IMR-90 (cell line): ENCODE measurements at places on chromosomes 6 and 20. TPM values are rescaled to one million over a fixed set of nuclear protein-coding genes. Genes with fewer than 3 reads are reported as not detected.

Gene SAMD5
- total RNA-seq = 1.6 and 2.2 TPM in 2 replicates

Gene MBOAT1
- 4.7 and 5.6 TPM in 2 replicates for total RNA-seq

- DNase-seq = no peak
Observed at GRCh38 chr6:139846538-139847456, 472.3 kb upstream of the CITED2 start.

DNA sequence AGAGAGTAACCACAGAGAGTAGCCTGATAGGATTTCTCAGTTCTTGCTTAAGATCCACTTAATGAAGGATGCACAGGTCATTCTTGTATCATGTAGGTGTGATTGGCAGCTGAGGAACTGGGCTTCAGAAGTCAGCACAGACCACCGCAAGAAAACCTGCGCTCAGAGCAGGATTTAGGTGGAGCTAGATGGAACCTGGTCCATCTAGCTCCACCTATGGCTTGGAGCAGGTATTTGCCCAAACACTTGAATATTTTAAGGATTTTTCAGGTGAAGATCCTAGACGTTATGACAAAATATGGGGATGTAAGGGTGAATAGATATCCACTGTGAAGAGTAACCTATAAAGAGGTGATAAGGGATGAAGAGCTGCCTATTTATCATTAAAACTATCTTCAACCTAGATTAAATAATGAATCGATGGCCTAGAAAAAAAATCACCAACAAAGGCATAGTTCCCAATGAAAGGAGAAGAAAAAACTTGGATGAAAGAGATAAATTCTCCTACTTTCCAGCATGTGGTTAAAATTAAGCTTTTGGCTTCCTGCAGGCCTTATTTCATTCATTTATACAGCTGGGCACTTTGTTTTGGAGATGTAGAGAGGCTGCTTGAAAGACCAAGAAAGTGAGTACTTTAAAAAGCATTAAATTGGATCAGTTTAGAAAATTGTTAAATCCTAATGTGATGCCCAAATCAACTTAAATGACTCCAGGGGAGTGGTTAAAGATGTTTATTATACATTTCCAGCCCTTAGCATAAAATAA is 778.4 kb upstream of the GJE1 start:
- no peak for DNase-seq

DNA sequence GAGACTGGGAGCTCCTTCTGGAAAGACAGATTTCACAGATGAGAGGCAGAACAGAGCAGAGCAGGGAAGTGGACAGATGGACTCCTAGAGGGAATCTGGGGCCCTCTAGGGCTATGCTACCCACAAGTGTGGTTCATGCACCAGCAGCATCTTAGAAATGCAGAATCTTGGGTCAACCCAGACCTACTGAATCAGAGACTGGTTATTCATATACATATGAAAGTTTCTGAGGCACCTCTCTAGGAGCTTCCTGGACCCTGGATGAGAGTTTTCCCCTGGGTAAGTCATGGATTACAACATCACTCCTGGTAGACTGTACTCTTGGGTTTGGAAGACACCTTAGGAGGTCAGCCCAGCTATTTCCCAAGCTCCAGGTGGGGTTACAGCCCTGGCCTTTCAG is 55.4 kb upstream of the SAYSD1 start:
- no peak for DNase-seq

Gene STK38
- 9.7 and 10.6 TPM in 2 replicates for total RNA-seq

- peak; percentile 85 for DNase-seq
Observed at GRCh38 chr6:45625191-45625664, 247.5 kb upstream of the SUPT3H start.

DNA sequence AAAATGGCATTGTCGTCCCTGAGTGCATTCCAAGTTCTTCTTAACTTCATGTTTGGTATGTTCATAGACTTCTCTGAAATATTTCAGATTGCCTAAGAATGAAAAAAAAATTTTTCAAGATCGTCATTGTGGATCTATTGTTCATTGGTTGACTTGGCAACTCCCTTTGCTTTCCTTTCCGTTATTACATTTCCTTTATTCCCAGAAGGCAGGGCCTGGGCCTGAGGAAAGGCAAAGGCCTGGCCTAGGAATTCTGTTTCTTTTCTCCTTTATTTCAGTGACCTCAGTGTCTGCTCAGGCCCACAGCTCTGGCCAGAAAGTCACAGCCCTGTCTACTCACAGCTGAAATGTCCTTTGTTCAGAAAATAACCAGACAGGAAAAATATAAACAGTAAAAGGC is 401.6 kb upstream of the PLCB4 start:
- DNase-seq = no peak

Gene TMEM217
- total RNA-seq = 1.4 TPM in 2 replicates

DNA sequence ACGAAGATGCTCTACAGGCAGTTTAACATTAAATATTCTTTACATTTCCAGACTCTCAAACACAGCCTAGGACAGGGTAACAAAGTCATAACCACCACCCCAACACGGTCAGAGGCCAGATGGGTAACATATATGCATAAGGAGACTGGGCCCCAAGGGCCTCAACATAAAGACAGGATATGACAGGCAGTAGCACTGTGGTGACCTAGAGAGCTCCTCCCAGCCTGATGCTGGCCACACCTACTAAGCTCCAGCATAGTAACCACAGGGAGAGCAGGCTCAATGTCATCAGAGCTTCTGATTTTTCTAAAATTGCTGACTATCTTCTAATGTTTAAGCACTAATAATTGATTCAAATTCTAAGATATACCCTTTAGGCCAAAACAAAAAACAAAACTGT is 21.7 kb downstream of the SMLR1 start:
- DNase-seq = no peak

Gene DZANK1
- total RNA-seq = 0.54 and 0.83 TPM in 2 replicates
